ENCODE measurements at places on chromosomes 16 and 17. TPM values are rescaled to one million over a fixed set of nuclear protein-coding genes. Genes with fewer than 3 reads are reported as not detected.

DNA sequence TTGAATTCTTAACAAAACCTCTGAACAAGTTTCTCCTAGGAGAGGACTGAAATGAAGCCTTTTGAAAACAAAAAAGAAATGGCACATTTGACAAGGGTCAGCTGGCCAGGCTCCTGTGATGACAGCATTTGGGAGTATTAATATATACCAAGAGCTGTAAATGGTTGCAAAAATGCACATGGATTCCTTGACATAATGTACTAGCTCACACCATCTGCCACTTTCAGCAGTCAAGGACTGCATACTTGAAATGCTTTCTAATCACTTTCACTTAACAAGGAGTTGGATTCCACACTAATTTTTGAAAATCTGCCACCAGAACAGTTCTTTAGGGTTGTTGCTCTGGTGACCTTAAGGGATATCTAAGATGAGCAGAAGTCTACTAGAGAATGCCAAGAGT lies 236.7 kb upstream of the TOX3 start:
- H3K36me3 ChIP-seq = no peaks in the 10 kb centered on the region
- no peak for DNase-seq
- H3K4me3 ChIP-seq = no peak overlapping the region

DNA sequence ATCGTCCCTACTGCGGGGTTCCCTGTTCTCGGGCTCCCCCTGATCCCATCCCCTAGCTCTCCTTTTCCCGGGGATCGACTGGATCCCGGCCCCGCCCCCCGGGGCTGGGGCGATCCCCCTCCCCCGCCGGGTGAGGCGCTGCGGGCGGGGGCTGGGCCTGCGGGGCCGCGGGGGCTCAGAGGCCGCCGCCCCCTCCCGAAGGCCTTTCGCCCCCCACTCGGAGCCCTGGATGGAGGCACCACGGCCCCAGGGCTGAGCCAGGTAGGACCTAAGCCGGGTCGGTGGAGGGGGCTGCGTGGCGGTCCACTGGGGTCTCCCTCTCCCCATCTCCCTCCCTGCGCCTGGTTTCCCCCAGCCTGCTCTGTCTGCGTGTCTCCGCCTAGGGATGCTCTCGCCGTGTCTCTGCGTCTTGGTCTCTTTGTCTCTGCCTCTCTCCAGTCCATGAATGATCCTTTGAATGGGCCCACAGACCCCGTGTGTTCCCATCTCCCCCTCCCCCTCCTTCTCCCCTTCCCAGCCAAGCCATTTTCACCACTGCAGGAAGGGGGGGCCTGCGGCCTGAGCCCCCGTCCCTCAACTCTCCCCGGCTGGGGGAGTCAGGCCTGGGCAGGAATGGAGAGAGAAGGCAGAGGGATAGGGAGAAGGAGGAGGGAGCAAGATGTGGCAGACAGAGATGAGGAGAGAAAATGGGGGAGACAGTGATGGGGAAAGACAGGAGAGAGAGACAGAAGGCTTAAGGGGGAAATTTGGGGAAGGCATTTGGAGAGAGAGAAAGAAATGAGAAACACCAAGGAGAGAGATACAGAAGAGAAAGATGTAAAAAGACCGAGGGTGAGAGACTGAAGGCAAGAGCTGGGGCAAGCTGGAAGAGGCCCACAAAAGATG lies 1.7 kb upstream of the TMEM256 start:
- DNase-seq = no peak
- no peaks in the 10 kb centered on the region for H3K4me1 ChIP-seq
- peak overlapping the region; percentile 20 for H3K27ac ChIP-seq
- H3K27me3 ChIP-seq = no peaks in the 10 kb centered on the region

DNA sequence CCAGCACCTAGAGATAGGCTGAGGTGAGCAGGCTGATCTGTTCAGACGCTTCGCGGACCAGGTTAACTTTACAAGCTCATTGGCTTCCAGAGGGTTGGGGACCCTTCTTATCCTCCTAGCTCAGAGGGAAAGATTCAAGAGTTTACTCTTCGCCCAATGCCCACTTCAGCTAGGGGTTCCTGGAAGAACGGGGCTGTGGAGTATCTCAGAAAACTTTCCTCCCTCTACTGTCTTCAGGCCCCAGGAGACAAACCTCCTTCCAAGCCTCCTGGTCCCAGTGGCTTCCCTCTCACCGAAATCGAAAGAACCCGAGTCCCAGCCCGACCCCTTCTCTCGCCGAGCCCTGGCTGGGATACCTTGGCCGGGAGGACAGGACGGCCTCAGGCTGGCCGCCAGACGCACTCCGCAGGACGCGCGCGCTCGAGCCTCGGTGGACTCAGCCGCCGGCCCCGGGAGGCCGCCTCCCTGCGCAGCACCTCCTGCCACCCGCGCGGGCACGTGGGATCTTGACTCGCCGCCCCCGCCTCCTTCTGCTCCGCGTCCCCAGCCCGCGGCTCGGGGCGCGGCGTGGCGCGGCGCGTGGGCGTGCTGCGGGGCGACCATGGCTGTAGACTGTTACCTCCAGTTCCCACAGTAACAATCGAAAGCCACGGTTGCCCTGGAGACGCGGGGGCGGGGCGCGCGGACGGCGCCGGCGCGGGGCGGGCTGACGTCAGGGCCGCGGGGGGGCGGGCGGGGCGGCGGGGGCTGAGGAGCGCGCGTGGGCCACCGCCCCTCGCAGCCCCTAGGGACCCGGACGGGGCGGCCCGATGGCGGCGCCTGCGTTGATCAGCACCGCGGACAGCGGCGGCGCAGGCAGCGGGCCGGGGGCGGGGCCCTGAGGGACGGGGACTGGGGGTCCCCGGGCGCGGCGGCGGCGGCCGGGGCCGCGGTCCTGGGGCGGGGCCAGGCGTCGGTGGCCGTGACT lies 5.3 kb upstream of the HIC1 start:
- H3K36me3 ChIP-seq = no peaks in the 10 kb centered on the region
- peak overlapping the region; percentile 49 for H3K27ac ChIP-seq

GRCh38 chr16:62661435-62661834 lies 625.2 kb upstream of the CDH8 start:
- no peaks in the 10 kb centered on the region for H3K36me3 ChIP-seq
- no peaks in the 10 kb centered on the region for H3K27me3 ChIP-seq
- no peak overlapping the region for H3K27ac ChIP-seq
- H3K4me1 ChIP-seq = no peaks in the 10 kb centered on the region
- no peak overlapping the region for H3K4me3 ChIP-seq
- DNase-seq = no peak

- no peak for DNase-seq
- H3K36me3 ChIP-seq = no peaks in the 10 kb centered on the region
- H3K27me3 ChIP-seq = no peaks in the 10 kb centered on the region
- H3K4me3 ChIP-seq = no peak overlapping the region
These were observed 65.2 kb upstream of the TRAP1 start for GRCh38 chr16:3782566-3782965.

- H3K27me3 ChIP-seq = no peaks in the 10 kb centered on the region
- H3K36me3 ChIP-seq = no peaks in the 10 kb centered on the region
- no peak overlapping the region for H3K4me3 ChIP-seq
These were observed 7.7 kb upstream of the ARL5C start for GRCh38 chr17:39173526-39174274.

DNA sequence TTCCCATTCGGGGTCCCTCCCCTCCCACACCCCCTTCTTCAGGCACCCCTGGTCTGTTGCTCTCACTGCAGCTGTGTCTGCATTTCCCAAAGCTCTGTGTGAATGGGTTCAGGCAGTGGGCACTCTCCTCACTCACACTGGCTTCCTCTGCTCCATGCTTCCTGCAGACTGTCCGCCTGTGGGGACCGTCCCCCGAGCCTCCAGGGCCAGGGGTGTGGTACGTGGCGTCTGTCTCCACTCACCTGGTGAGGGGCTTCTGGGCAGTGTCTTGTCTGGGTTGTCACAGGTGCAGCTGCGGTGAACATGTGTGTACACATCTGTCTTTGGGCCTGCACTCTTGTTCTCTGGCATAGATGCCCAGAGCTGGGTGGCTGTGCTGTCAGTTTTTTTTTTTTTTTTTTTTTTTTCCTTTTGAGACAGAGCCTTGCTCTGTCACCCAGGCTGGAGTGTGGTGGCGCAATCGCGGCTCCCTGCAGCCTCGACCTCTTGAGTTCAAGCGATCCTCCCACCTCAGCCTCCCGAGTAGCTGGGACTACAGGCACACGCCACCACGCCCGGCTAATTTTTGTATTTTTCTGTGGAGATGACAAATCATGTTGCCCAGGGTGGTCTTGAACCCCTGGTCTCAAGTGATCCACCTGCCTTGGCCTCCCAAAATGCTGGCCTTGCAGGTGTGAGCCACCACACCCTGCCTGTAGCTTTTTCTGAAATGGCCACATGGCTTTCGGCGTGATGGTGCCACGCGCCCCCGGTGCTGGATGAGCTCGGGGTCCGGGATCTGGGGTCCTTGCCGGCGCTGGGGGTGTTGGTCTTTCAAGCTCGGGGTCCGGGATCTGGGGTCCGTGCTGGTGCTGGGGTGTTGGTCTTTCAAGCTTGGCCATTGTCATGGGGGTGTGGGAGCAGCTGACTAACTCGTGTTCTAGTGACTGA lies 56.5 kb upstream of the ZNF750 start:
- no peak for DNase-seq
- no peak overlapping the region for H3K4me3 ChIP-seq
- no peaks in the 10 kb centered on the region for H3K4me1 ChIP-seq

DNA sequence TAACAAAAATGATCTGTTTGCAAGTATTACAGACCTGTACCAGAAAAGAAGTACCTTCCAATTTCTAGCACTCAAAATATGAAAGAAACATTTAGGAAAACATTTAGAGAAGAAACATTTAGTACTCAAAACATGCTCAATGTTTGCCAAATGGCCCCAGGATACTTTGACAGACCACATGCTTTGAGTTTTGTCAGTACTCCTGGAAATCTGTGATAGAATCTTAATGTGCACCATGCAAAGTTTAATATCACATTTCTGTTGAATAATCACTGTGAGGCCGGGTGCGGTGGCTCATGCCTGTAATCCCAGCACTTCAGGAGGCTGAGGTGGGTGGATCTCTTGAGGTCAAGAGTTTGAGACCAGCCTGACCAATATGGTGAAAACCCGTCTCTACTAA lies 8.5 kb upstream of the ZC3H7A start:
- no peak for DNase-seq
- no peak overlapping the region for H3K4me3 ChIP-seq
- H3K27ac ChIP-seq = no peak overlapping the region
- no peaks in the 10 kb centered on the region for H3K27me3 ChIP-seq
- no peaks in the 10 kb centered on the region for H3K4me1 ChIP-seq

- H3K27me3 ChIP-seq = no peaks in the 10 kb centered on the region
- peaks cover 10% of the 10 kb centered on the region for H3K4me1 ChIP-seq
- peak; percentile 64 for DNase-seq
- H3K27ac ChIP-seq = peak overlapping the region; percentile 36
- no peaks in the 10 kb centered on the region for H3K36me3 ChIP-seq
These were observed 586 bp downstream of the GLYR1 start for GRCh38 chr16:4846503-4846900.

DNA sequence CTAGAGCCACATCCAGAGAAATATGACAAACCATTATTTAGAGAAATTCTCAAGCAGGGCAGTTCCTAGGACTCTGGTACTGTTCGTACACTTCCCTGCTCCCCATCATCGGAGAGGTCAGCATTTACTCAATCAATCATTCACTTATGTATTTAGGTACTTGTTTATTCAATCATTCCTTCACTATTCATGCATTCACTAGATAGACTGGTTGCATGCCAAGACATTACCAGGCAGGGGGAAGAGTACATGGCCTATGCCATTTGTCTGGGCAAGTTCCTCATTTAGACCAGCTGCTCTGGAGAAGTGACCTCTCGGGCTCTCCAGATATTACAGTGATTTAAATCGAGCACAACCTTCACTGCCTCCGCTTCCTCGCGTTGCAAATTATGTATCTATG lies 603.4 kb downstream of the KCNJ2 start:
- no peak overlapping the region for H3K27ac ChIP-seq
- no peaks in the 10 kb centered on the region for H3K36me3 ChIP-seq
- no peaks in the 10 kb centered on the region for H3K4me1 ChIP-seq
- H3K27me3 ChIP-seq = no peaks in the 10 kb centered on the region
- DNase-seq = no peak

GRCh38 chr16:11091021-11091785 lies 146.8 kb downstream of the CLEC16A start:
- H3K36me3 ChIP-seq = no peaks in the 10 kb centered on the region
- DNase-seq = no peak
- H3K27me3 ChIP-seq = no peaks in the 10 kb centered on the region
- no peaks in the 10 kb centered on the region for H3K4me1 ChIP-seq
- no peak overlapping the region for H3K27ac ChIP-seq

DNA sequence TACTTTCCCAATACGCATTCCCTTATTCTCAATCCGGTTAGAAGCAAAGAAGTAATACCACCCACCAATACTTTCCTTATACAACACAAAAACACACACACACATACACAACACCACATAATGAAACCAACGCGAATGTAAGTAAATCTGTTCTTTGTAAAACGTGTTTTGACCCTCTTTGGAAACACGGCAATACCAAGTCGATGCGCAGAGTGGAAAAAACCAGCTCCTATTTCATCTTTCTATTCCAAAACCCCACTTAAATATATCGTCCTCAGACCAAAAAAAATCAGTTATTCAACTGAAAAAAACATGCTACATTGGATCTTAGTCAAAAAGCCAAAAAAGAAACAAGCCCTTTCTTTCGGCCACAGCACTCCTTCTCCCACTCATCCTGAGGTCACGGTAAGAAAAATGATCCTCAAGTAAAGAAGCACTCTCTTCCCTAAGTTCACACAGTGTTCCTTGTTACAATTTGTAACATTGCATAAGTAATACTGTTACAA lies 31.0 kb upstream of the ARL4D start:
- H3K27ac ChIP-seq = peak overlapping the region; percentile 100
- peaks cover 31% of the 10 kb centered on the region for H3K4me1 ChIP-seq
- H3K27me3 ChIP-seq = no peaks in the 10 kb centered on the region
- no peaks in the 10 kb centered on the region for H3K36me3 ChIP-seq

DNA sequence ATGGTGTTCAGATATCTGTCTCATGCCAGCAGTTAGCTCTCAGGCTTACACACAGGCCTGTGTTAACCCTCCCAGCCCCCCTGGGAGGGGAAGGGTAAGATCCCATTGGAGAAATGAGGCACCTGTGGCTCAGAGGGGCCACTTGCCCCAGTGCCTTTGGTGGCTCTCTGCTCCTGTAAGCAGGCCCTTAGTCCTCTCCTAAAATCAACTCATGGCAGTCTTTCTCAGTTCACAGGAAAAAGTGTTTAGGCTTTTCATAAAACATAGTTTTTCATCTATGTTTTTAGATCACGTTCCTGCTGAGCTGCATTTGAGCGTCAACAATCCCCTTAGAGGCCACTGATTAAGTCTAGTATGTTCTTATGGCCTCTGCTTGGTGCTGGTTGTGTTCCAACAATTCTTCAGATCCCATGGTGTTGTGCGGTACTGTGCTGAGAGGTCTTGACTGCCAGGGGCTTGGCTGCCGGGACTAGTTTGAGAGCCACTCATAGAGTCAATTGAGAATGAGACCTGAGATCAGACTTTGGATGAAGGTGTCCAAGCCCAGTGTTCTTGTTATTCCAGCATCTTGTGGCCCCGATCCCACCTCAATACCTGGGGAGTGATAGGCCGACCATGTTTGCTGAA lies 10.6 kb downstream of the TAOK2 start:
- H3K36me3 ChIP-seq = peaks cover 4% of the 10 kb centered on the region
- no peak for DNase-seq
- no peaks in the 10 kb centered on the region for H3K4me1 ChIP-seq
- no peaks in the 10 kb centered on the region for H3K27me3 ChIP-seq

GRCh38 chr17:51261024-51261963 lies 948 bp downstream of the UTP18 start:
- no peaks in the 10 kb centered on the region for H3K27me3 ChIP-seq
- DNase-seq = no peak
- peaks cover 5% of the 10 kb centered on the region for H3K4me1 ChIP-seq
- peak overlapping the region; percentile 6 for H3K27ac ChIP-seq

The RAB26 gene
- 1.2 TPM for total RNA-seq

The CCL16 gene
- not detected for total RNA-seq

The SGCA gene
- not detected for total RNA-seq

The ZG16B gene
- total RNA-seq = not detected

The NPIPA3 gene
- total RNA-seq = not detected

The P2RX5 gene
- 0.66 TPM for total RNA-seq

The ADAMTS18 gene
- 0.29 TPM for total RNA-seq

The ACADVL gene
- total RNA-seq = 133 TPM

Data from Caco-2 (cell line).